ENCODE measurements at places on chromosomes 12 and 14.
A peak's percentile ranks its signal among the peaks of the same experiment; 100 is the strongest.

DNA sequence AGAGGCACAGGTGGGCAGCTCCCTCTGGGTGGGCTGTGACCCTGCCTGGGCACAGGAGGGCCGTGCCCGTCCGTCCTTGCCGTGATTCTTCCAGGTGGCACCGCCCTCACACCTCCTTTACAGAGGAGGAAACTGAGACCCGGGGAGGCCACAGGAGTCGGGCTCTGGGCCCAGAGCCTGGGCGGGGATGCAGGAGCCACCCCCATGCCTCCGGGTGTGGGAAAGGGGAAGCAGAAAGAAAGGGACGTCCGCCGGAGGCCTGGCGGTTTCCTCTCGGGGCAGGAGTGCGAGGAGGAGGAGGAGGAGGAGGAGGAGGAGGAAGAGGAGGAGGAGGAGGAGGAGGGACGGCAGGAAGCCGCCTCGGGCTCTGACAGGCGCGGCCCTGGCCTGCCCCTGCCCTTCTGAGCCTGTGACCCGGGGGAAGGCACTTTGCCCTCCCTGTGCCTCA lies 23.0 kb downstream of the SH2B3 start:
- peaks cover 79% of the 10 kb centered on the region for H3K4me1 ChIP-seq
- H3K27me3 ChIP-seq = no peaks in the 10 kb centered on the region
- H3K27ac ChIP-seq = peak overlapping the region; percentile 100
- H3K36me3 ChIP-seq = no peaks in the 10 kb centered on the region
- no peak for DNase-seq

- H3K27ac ChIP-seq = no peak overlapping the region
- no peaks in the 10 kb centered on the region for H3K4me1 ChIP-seq
- DNase-seq = no peak
- no peak overlapping the region for H3K4me3 ChIP-seq
Measured at GRCh38 chr12:85179680-85180270, 100.2 kb upstream of the ALX1 start.

- no peaks in the 10 kb centered on the region for H3K27me3 ChIP-seq
- no peak overlapping the region for H3K4me3 ChIP-seq
- no peaks in the 10 kb centered on the region for H3K4me1 ChIP-seq
- H3K36me3 ChIP-seq = no peaks in the 10 kb centered on the region
- H3K27ac ChIP-seq = no peak overlapping the region
Measured at GRCh38 chr12:20442322-20442721, 74.0 kb downstream of the PDE3A start.

DNA sequence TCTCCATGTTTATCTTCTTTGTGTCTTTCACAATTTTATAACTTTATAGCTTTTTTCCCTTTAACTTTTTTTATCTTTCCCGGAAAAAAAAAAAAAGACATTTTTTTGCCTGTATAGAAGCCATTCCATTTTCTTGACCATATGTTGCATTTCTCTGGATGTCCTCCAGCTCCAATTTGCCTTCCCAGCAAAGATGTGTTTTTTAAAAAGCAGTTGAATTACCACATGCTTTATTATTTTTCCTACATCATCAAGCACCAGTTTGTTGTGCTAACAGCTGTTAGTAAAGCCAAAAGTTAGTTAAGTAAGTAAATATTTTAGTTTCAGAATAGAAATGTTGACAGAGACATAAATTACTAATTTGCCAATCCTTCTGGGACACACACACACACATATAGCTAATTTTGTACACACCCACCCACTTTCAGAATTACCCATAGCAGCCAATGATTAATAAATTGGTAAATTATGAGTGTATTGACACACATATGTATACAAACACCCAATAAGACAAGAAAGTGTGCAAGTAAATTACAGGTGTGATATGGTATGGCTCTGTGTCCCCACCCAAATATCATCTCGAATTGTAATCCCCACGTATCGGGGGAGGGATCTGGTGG lies 118.3 kb downstream of the SLC38A6 start:
- H3K27me3 ChIP-seq = no peaks in the 10 kb centered on the region
- no peak for DNase-seq
- no peak overlapping the region for H3K27ac ChIP-seq

- no peaks in the 10 kb centered on the region for H3K27me3 ChIP-seq
- peaks cover 3% of the 10 kb centered on the region for H3K36me3 ChIP-seq
- peak overlapping the region; percentile 96 for H3K27ac ChIP-seq
- peak overlapping the region; percentile 31 for H3K4me3 ChIP-seq
- no peak for DNase-seq
Measured at GRCh38 chr14:101881426-101881825, 82.9 kb upstream of the DYNC1H1 start.

DNA sequence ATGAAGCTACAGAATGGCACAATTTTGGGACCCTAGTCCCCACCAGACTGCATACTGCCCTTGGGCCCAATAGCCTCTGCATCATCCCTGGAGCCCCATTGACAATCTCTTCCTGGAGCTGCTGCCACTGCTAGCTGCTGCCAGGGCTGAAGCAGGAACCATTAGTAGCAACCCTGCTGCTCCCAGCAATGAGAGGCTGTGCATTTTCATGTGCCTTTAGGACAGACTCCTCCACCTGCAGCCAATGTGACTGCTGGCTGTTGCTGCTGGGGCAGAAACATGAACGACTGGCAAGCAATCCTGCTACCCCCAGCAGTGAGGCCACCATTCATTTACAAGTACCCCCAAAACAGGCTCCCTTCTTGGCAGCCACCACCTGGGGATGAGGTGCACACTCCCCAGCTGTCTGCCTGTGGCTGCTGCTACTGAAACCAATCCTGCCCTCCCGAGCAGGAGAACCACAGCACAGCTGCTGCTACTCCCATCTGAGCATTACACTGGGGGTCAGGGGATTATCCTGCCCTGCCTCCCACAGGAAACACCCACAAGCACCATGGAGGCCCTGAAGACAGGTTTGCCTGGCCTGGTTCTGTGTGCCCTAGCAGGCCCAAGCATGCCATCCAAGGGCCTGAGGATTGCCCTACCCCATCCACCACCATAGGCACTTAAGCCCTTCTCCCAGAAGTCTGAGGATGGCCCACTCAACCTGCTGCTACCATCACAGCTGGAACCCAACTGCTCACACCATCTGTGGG lies 181.0 kb downstream of the MYRFL start:
- no peaks in the 10 kb centered on the region for H3K36me3 ChIP-seq
- no peak for DNase-seq
- H3K27ac ChIP-seq = no peak overlapping the region
- H3K27me3 ChIP-seq = peaks cover 14% of the 10 kb centered on the region
- no peaks in the 10 kb centered on the region for H3K4me1 ChIP-seq

DNA sequence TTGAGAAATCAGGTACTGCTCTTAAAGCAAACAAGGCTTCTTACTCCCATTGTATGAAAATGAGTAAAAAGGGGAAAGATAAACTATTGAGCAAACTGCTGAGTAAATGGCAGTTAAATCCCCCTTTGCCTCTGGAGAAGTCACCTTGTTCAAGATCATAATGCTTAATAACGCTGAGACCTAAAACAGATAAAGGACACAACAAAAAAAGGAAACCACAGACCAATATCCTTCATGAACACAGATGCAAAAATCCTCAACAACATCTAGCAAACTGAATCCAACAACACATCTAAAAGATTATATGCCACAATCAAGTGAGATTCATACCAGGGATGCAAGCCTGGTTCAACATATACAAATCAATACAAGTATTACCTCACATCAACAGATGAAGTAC lies 109.0 kb upstream of the MDM1 start:
- H3K4me1 ChIP-seq = peaks cover 31% of the 10 kb centered on the region
- H3K27me3 ChIP-seq = no peaks in the 10 kb centered on the region
- DNase-seq = no peak
- peaks cover 3% of the 10 kb centered on the region for H3K36me3 ChIP-seq

- H3K27ac ChIP-seq = peak overlapping the region; percentile 80
- H3K4me1 ChIP-seq = peaks cover 10% of the 10 kb centered on the region
- no peaks in the 10 kb centered on the region for H3K27me3 ChIP-seq
- no peak overlapping the region for H3K4me3 ChIP-seq
- H3K36me3 ChIP-seq = peaks cover 2% of the 10 kb centered on the region
- no peak for DNase-seq
Measured at GRCh38 chr12:110059651-110060000, 11.3 kb upstream of the C12orf76 start.

DNA sequence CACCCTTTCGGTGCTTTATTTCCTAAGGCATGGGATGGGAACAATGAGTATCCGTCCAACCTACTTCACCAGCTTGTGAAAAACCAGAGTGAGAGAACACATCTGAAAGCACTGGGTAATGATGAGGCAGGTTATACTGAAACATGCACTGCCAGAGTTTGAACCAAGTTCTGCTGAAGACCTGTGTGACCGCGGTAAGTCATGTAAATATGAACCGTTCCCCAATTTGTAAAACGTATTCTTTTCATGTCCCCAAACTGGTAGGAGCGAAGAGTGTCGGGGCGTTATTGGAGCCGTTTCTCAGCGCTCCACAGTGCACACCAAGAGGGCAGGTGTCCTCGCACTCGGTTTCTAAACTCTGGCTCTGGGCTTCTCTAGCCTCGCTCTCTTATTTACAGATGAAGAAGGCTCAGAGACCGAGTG lies 788 bp upstream of the NGDN start:
- DNase-seq = no peak
- no peaks in the 10 kb centered on the region for H3K27me3 ChIP-seq
- H3K27ac ChIP-seq = no peak overlapping the region
- H3K4me3 ChIP-seq = no peak overlapping the region
- peaks cover 5% of the 10 kb centered on the region for H3K36me3 ChIP-seq
- peaks cover 6% of the 10 kb centered on the region for H3K4me1 ChIP-seq

- H3K4me1 ChIP-seq = peaks cover 10% of the 10 kb centered on the region
- DNase-seq = peak; percentile 2
- peaks cover 31% of the 10 kb centered on the region for H3K27me3 ChIP-seq
- H3K4me3 ChIP-seq = no peak overlapping the region
- H3K36me3 ChIP-seq = no peaks in the 10 kb centered on the region
Measured at GRCh38 chr14:104973135-104973384, 5.1 kb downstream of the AHNAK2 start.

GRCh38 chr12:81296556-81297305 lies 218.9 kb downstream of the ACSS3 start:
- no peak for DNase-seq
- H3K4me3 ChIP-seq = no peak overlapping the region
- H3K36me3 ChIP-seq = no peaks in the 10 kb centered on the region
- no peaks in the 10 kb centered on the region for H3K4me1 ChIP-seq

DNA sequence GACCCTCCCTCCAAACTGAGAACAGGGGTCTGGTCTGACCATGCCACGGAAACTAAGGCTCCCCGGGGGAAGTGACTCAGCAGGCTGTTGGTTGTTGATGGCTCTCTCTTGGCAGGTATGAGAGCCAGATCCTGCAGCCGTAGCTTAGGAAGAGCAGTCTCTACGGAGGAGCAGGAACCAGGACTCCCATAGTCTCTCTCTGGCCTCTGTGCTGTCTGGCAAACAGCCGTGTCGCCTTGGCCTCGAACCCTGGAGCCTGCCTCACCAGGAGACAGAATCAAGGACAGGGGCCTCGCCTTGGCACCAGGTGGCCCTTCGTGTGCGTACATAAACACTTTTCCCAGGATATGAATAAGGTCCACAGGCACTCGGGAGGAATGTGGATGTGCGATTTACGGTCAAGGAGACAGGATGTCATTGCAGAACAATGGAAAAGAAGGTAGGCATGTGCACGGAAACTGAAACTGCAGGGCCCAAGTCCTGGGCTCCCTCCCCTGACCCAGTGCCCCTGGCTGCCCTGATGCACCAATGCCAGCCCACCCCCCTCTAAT lies 7.9 kb downstream of the VWF start:
- H3K27ac ChIP-seq = no peak overlapping the region
- no peak overlapping the region for H3K4me3 ChIP-seq
- H3K27me3 ChIP-seq = peaks cover 61% of the 10 kb centered on the region
- DNase-seq = no peak
- peaks cover 6% of the 10 kb centered on the region for H3K4me1 ChIP-seq
- no peaks in the 10 kb centered on the region for H3K36me3 ChIP-seq

- H3K27me3 ChIP-seq = peaks cover 4% of the 10 kb centered on the region
- peaks cover 11% of the 10 kb centered on the region for H3K4me1 ChIP-seq
- H3K4me3 ChIP-seq = no peak overlapping the region
- no peak overlapping the region for H3K27ac ChIP-seq
Measured at GRCh38 chr14:49862089-49862673, 9.6 kb upstream of the NEMF start.

DNA sequence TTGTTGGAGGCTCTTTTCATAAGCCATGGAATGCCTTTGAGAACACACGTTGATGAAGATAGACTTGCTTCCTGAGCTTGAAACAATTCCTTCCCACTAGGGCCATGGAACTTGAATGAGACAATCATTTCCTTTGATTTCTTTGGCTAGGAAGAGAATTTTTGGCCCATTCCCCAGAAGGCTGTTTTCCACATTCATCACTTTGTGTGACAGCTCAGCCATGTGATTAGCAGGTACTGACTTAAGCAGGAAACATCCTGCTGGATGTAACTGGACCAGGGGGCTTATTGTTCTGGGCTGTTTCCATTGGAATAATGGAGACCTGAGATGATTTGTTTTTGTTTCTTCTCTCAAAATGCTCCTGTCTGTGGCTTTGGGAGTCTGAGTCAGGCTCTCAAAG lies 469.8 kb upstream of the SEL1L start:
- H3K4me1 ChIP-seq = no peaks in the 10 kb centered on the region
- H3K27ac ChIP-seq = no peak overlapping the region
- no peaks in the 10 kb centered on the region for H3K36me3 ChIP-seq
- no peaks in the 10 kb centered on the region for H3K27me3 ChIP-seq

- DNase-seq = peak; percentile 62
- H3K27me3 ChIP-seq = peaks cover 5% of the 10 kb centered on the region
- peaks cover 14% of the 10 kb centered on the region for H3K4me1 ChIP-seq
- peak within 1 kb of the TSS; percentile 91 for H3K4me3 ChIP-seq
Measured at GRCh38 chr12:13044002-13044905, at the start of gene FAM234B. FAM234B (plus strand) TSS chr12:13044381; CDS start chr12:13044404, 23 bp downstream.

- no peak overlapping the region for H3K27ac ChIP-seq
- H3K4me1 ChIP-seq = peaks cover 7% of the 10 kb centered on the region
- H3K27me3 ChIP-seq = no peaks in the 10 kb centered on the region
- DNase-seq = no peak
- H3K36me3 ChIP-seq = peaks cover 16% of the 10 kb centered on the region
- no peak overlapping the region for H3K4me3 ChIP-seq
Measured at GRCh38 chr12:101750152-101750551, 10.9 kb upstream of the SYCP3 start.

DNA sequence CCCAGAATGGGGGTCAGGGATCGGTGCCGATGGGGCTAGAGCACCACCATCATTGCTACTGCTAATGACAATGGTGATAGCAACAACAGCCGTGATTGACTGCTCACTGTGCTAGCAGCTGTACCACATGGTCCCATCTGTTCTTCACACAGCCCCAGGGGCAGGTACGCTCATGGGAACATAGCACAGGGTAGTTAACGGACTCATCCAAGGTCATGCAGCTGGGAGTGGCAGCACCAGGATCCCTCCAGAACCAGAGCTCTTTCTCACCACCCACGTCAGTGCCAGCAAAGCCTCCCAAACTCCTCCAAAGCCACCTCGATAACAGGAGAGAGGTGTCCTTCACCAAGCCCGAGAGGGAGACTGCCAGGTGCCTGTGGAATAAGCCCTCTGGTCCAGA lies 11.2 kb upstream of the DYNC1H1 start:
- DNase-seq = no peak
- H3K36me3 ChIP-seq = no peaks in the 10 kb centered on the region
- peaks cover 10% of the 10 kb centered on the region for H3K4me1 ChIP-seq
- no peak overlapping the region for H3K4me3 ChIP-seq

GRCh38 chr14:79134361-79134760 lies 964.2 kb downstream of the NRXN3 start:
- no peaks in the 10 kb centered on the region for H3K36me3 ChIP-seq
- no peak overlapping the region for H3K4me3 ChIP-seq
- no peak overlapping the region for H3K27ac ChIP-seq

- peak within 1 kb of the TSS; percentile 76 for H3K4me3 ChIP-seq
- peaks cover 2% of the 10 kb centered on the region for H3K36me3 ChIP-seq
- H3K4me1 ChIP-seq = peaks cover 7% of the 10 kb centered on the region
- peaks cover 48% of the 10 kb centered on the region for H3K27me3 ChIP-seq
- no peak for DNase-seq
Measured at GRCh38 chr12:6383572-6384498, at the start of gene LTBR. LTBR (plus strand) TSS chr12:6384162; CDS start chr12:6384359, 197 bp downstream.
